Stimulated activated CD8-positive, alpha-beta memory T cell treated with anti-CD3 and anti-CD28 coated beads, Interleukin-4, amount 100 ng/mL, for 1 hour (primary cell): ENCODE measurements at places on chromosomes 2 and 18.

DNA sequence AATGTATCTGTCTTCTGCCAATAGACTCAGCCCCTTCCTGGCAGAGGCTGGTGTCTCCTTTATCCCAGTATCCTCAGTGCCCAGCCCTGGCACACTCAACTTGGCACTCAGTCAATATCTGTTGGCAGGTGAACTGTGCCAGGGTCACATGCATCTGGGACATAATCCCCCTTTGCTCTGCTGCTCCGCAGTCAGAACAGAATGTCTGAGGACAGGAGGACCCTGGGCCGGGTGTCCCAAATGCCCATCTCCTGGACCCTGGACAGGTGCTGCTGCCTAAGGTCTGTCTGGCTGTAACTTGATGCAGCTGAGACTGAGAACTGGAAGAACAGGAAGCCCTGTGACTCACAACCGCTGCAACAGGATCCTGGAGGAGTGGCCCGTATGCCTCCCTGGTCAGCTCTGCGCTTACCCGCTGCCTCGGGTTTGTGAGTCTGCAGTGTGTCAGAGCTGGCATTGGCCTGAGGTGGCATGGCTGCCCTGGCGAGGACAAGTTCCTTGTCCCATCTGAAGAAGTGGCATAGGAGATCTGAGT lies 11.4 kb downstream of the HK2 start:
- no peak for DNase-seq

DNA sequence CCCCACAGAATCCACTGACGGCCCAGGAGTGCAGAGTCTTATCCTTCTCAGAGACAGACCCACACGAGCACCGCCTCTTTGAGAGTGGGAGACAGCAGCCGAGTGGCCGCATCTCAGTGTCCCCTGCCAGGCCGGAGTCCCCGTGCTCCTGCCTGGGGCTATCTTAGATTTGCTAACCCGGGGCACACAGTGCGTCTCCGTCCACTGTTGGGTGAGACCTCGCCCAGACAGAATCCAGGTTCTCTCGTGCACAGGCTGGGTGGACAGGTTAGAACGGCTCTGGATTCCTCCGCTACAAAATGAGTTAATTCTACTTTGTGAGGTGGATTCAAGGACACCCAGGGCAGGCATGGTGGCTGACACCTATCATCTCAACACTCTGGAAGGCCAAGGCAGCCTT lies 88.3 kb downstream of the ZNF516 start:
- DNase-seq: no peak

- no peak for DNase-seq
Observed at GRCh38 chr2:47937677-47938076, 31.4 kb upstream of the FBXO11 start.

GRCh38 chr2:168604252-168604651 lies 148.2 kb downstream of the CERS6 start:
- DNase-seq: no peak

GRCh38 chr18:79056827-79057367 lies 12.3 kb upstream of the ATP9B start:
- DNase-seq: no peak
